ENCODE measurements at places on chromosomes 2 and 18.

GRCh38 chr2:55511508-55512124 is 7.9 kb upstream of the CFAP36 start:
- no peak for DNase-seq

- DNase-seq, result no peak
Measured at GRCh38 chr2:160474891-160475787, 18.5 kb downstream of the RBMS1 start.

GRCh38 chr2:221420245-221420644 is 151.9 kb downstream of the EPHA4 start:
- no peak for DNase-seq

GRCh38 chr2:30074023-30074422 is 72.8 kb upstream of the YPEL5 start:
- no peak for DNase-seq

GRCh38 chr2:70480468-70480867 is 73.2 kb downstream of the TGFA start:
- DNase-seq, result no peak

- no peak for DNase-seq
Measured at GRCh38 chr2:31127931-31128330, 10.3 kb downstream of the GALNT14 start.

DNA sequence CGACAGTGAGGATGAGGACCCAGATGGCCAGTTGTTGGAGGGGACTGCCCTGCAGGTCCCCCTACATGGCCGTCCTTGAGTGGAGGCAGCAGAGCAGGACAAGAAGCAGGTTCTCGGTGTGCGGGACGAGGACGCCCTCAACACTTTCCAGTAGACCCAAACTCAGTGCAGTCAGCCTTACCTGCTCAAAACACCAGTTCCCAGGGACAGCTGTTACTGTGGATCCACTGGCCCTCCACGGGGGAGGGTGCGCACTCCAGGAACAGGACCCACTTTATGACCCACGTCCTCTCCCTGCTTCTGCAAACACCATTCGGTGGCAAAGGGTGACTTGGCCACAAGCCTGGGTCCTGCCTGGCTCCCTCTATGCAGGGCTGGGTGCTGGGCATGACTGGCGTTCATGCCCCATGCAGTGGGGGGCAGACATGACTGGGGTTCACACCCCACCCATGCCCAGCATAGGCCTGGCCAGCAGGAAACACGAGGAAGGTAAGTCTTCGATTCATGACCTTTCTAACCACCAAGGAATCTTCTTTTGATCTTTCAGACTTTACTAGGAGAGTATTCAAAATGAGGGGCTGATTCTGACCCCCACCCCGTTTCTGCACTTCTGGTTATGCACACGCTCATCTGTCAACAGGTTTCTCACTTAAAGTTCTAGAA is 233.7 kb downstream of the HDAC4 start:
- DNase-seq, result no peak

GRCh38 chr18:12046751-12047335 is 46.8 kb upstream of the ANKRD62 start:
- no peak for DNase-seq

DNA sequence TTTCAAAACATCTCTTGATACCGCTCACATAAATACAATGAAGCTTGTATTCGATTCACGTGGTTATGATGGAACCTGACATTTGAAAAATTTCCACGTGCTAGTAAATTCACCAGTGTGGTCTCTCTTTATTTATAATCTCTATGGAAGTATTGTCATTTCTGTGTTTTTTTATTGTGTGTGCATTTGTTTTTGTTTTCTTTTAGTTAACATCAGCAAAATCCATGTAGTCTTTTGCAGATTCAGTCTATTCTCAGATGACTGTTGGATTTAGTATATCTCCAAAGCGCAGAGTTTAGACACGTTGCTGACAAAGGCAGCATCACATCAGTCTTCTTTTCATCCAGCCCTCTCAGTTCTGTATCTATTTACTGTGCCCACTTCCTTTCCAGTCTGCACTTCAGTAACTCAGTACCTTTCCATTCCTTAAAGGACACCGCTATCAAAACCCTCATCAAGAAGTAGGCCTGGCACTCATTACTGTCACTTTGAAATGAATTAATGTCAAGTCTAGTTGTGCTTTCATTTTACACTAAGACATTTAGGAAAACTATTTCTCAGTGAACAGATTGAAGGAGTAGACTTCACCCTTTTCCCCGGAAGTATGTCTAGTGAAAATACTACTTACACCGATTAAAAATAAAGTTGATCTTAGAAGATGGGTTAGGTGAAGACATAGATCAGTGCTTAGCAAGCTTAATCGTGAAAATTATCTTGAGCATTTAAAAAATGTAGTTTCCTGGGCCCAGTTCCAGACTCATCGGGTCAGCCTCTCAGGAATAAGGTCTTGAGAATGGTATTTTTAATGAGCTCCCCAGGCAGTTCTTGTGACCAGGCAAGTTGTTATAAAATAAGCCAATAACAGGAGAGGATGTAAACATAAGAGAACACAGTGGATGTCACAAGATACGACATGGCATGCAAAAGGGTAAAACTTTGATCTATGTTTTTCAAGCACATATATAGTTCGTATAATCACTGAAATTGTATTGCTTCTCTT is 506.8 kb upstream of the ZEB2 start:
- DNase-seq, result no peak

DNA sequence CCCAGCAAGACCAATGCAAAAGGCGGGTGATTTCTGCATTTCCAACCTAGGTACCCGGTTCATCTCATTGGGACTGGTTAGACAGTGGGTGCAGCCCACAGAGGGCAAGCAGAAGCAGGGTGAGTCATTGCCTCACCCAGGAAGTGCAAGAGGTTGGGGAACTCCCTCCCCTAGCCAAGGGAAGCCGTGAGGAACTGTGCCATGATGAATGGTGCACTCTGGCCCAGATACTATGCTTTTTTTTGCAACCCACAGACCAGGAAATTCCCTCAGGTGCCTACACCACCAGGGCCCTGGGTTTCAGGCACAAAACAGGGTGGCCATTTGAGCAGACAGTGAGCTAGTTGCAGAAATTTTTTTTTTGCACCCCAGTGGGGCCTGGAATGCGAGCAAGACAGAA is 662.6 kb upstream of the ACVR2A start:
- peak; percentile 68 for DNase-seq

DNA sequence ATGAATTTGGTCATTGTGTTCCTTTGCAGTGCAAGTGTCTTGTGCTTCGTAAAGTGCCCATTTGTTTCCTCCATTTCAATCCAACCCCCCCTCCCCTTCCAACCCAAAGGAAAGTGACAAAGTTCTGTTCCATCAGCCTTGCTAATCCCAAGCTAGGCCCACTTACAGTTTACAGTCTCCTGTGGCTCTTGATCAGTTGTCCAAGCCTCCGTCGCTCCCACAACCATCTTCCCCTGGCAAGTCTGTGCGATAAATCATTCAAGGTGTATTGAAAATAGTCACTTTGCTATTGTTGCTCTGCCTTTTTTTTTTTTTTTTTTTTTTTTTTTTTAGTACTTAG is 6.5 kb downstream of the POU3F3 start:
- DNase-seq, result no peak

- no peak for DNase-seq
Measured at GRCh38 chr2:150561076-150561475, 73.6 kb upstream of the RND3 start.

DNA sequence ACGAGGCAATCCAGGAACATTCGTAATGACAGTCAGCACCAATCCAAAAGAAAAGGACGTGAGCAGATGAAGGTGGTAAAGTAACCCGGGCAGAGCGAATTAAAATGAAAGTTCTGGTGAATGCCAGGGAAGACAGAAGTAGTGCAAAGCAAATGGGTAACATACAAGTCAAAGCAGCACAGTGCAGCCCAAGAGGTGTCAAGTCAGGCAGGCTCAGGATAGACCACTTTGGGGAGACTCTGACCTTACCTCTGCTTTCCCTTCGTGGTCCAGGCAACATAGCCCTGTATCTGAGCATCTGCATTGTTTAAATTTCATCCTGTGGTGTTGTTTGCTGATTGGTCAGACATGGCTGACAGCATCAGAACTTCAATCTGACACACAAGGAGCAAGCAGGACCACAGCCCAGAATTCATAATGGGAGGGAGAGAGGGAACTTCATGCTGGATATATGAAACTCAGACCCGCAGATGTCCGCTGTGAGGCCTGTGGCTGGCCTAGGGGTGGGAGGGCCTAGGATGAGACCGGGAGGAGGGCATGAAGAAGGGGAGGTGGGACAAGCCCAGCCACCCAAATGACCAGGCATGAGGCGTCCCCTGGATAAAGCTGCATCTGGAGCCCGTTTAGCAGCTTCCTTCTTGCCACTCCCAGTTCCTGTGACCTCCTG is 285.7 kb downstream of the TCF4 start:
- no peak for DNase-seq

DNA sequence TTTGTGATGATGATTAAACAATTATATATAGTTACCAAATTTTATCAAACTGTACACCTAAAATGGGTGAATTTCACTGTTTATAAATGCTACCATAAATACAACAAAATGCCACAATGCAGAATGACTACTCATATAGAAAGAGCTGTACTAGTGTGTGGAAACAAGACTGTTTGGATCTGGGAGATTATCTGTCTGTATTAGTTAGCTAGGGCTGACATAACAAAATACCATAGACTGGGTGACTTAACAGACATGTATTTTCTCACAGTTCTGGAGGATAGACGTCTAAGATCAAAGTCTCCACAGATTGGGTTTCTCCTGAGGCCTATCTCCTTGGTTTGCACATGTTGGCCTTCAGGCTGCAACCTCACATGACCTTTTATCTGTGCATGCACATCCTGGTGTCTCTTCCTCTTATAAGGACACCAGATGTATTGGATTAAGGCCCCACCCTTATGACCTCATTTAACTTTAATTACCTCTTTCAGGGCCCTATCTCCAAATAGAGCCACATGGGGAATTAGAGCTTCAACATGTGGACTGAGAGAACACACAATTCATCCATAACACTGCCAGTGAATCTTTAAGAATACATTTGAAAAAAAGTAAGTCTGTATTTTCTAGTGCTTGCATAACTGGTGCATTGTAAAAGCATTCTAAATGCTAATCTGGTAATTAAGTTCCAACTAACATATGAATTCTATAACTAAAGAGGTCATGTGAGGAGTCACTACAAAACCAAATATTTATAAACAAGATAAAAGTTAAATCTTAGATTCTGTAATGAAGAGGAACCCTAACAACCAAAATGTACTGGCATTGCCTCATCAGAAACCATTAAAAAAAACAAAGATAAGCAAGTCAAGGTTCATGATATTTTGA is 699.6 kb downstream of the NYAP2 start:
- no peak for DNase-seq

DNA sequence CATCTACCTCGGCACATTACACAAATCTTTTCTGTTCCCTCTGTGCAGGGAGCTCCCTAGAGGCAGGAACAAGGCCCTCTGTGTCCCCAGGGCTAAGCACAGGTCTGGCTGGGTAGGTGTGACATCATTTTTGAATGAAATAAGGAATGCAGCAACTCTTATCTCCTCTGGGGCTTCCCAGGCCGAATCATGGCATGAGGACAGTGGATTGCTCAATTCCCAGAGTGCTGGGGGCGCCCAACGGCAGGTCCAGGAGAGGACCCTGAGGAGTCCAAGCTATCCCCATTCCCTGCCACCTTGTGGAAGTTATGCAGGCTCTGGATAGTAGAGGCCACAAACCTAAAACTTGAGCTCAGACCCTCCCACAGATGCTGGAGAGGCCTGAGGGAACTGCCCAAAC is 158.0 kb upstream of the RAB6C start:
- no peak for DNase-seq

DNA sequence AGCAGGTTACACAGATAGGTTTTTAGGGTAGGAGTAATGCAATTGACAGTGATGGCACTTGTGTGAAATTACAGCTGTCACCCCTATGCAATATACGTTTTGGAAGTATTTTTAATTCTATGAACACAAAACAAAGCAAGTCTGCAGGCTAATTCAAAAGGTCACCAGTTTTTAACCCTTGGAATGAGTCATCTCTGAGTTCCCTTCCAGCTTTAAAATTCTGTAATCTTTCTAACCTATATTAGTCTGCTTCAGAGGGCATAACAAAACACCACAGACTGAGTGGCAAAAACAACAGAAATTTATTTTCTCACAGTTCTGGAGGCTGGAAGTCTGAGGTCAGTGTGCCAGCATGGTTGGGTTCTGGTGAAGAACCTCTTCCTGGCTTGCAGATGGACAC is 596.9 kb upstream of the HNMT start:
- no peak for DNase-seq

GRCh38 chr2:164960159-164960558 is 4.8 kb upstream of the SLC38A11 start:
- no peak for DNase-seq

DNA sequence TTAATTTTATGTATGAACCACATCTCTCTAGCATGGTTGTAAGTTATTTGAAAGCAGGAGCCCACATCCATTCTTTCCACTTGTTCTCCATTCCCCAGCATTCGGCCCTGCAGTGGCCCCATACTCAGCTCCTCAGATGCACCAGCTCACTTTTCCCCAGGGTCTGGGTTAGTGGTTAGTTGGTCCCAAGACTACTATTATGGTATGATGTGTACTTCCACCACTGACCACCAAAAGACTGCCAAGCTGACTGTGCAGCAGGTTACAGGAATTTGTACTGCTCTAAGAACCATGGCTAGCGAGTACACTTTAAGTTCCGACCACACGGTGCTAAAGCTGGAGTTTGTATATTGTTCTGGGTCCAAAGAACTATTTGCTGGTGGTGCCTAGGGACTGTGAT is 413.6 kb upstream of the TCF4 start:
- no peak for DNase-seq

- no peak for DNase-seq
Measured at GRCh38 chr2:144553379-144553778, 33.5 kb upstream of the ZEB2 start.

GRCh38 chr2:235745597-235745996 is 251.8 kb downstream of the AGAP1 start:
- DNase-seq, result no peak

GRCh38 chr2:45781464-45781811 is 130.0 kb downstream of the PRKCE start:
- DNase-seq, result no peak

DNA sequence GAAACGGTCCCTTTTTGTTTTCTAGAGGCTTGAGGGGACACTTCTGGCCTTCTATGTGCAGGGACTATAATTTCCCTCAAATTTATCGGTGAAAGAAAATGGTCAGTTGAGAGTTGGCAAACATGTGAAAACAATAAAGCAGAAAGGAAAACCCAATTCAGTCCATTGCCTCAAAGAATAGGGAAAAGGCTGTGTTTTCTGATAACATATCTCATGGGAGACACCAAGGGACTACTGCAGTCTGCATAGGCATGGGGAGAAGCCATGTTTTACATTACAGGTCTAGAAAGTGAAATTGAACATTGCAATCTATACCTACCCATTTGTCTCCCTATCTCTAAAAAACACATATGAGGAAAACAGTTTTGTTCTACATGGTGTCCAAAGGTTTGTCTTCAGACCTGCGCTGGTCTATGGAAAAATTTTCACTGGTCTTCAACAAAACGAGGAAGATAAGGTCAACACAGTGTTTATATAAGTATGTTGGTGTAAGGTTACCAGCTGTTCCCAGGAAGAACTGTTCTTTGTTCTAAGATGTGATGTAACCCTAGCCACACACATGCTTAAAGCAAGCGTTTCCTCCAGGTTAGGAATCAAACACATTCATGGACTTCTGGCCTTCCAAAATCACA is 179.7 kb downstream of the MREG start:
- no peak for DNase-seq

All from activated CD4-positive, alpha-beta T cell treated with anti-CD3 and anti-CD28 coated beads, Interleukin-2, amount 50 U/mL, for 48 hours (primary cell).